Stimulated activated CD4-positive, alpha-beta T cell treated with anti-CD3 and anti-CD28 coated beads, TNF-alpha, amount 100 ng/mL, for 24 hours (primary cell): ENCODE measurements at places on chromosomes 12 and 14.

GRCh38 chr12:63863658-63864453 is 19.4 kb downstream of the SRGAP1 start:
- DNase-seq = no peak

- no peak for DNase-seq
Observed at GRCh38 chr12:94204499-94205247, 56.3 kb downstream of the PLXNC1 start.

- DNase-seq = no peak
Observed at GRCh38 chr12:4974217-4974616, 64.5 kb downstream of the KCNA1 start.

DNA sequence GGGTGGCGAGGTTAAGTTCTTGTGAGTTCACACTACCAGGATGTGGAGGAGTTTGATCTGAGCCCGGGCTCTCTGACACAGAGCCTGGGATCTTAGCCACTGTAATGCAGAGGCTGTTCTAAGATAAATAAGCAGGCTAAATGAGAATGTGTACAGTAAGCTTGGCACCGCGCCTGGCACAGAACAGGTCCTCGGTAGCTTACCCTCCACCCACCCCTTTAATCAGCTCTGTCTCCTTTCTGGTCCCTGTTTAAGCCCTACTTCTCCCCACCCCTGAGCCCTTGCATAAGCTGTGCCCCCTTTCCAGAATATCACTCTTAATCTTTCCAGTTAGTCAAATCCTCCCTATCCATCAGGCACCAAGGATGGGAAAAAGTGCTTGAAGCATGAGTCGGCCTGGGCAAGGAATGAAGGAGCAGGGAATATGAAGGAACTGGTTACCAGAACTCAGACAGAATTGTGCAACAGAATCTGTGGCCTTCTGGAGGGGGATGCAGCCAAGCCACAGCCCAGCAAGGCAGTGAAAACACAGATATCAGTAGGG is 32.8 kb upstream of the CMKLR1 start:
- DNase-seq = no peak

DNA sequence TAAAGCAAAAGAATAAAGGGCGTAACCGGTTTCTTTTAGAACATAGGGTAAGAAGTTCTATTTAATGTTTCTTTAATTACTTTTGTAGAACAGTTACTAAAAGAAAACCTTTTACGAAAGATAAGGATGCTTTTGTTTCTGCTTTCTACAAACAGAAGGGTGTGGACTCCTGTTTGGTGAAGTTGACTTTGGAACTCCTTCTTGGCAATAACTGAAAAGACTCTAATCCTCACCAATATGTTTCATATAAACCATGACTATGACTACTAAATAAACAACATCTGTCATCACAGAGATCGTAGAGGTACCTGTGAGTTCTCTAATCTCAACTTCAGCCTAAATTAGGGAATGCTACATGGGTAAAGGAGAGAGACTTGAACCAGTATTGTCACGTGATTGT is 210.8 kb upstream of the FLRT2 start:
- DNase-seq = no peak

DNA sequence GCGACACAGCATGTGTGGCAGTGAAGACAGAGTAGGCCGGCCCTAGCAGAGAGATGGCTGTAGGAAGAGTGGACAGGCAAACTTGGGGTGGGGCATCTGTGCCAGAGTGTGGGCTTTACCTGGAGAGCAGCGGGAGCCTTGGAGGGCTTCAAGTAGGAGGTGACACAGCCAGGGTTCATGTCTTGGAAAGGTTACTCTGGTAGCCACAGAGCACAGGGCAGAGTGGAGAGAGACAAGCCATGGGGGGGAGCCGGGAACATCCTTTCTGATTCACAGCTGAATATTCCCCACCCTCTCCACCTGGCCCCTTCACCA is 53.5 kb upstream of the DIO3 start:
- DNase-seq = no peak

GRCh38 chr12:76746516-76746915 is 17.4 kb upstream of the ZDHHC17 start:
- DNase-seq = no peak

DNA sequence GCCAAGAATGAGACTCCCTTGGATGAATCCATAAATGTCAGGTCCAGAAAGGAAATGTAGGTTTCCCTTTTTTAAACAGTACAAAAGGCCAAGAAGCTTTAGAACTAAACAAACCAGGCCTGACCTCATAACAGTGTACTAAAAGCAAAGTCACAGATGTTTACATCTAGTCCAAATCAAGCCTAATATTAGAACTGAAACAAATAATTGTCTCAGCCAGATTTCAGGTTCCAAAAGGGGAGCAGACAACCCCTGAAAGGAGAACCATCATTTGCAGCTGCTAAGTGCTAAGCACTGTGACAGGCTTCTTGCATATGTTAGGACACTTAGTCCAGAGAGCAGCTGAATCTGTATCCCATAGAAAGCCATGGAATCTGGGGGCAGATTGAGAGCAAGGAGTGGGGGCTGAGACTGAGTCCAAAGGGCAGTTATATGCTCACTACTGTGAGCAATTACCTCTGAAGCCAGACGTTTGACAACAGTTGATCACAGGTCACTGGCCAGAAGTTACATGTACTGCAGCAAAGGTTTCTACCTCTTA is 90.1 kb downstream of the STXBP6 start:
- no peak for DNase-seq

DNA sequence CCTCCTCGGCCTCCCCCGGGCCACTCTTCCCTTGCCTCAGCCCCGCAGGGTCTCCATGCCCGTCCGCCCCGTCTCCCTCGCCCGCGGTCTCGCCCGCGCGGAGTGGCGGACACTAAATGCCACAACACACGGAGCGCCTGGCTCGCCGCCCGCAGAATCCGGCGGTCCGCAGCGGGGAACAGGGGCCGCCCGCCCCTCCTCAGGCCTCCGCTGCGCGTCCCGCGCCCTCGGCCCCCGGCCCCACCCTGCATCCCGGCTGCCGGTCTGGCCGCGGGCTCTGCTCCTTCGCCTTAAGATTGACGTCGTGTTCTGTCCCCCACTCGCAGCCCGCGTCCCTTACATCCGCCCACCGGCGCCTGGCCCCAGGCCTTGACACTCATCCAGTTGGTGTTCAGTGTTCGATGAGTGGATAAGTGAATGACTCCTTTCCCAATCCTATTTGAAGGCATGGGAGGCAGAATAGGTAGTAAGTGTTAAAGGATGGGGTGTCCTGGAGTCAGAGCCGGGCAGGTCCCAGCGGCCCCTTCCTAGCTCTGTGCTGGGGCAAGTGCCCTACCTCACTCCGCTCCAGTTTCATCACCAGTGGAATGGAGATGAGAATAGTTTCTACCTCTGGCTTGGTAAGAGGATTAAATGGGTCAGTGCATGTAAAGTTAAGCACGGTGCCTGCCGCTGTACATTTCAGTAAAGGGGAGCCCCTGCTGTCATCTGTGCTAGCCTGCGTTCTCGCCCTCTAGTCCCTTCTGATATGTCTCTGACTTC is 622 bp downstream of the TECPR2 start:
- DNase-seq = peak; percentile 32

DNA sequence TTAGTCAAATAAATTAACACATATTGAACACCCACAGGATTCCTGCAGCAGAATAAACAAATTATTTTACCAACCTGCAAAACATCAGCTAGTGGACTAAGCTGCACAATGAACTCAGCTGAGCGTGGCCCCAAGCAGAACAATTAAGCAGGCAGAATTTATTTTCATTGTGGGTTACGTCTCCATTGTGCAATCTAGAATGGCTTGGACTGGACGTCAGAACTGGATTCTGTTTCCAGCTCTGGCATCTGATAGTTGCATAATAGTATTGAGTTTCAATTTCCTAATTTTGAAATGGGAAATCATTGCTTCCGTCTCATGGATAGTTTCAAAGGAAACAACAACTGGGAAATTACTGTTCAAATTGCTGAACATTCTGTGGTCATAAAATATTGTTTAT is 35.5 kb upstream of the RERG start:
- DNase-seq = no peak

DNA sequence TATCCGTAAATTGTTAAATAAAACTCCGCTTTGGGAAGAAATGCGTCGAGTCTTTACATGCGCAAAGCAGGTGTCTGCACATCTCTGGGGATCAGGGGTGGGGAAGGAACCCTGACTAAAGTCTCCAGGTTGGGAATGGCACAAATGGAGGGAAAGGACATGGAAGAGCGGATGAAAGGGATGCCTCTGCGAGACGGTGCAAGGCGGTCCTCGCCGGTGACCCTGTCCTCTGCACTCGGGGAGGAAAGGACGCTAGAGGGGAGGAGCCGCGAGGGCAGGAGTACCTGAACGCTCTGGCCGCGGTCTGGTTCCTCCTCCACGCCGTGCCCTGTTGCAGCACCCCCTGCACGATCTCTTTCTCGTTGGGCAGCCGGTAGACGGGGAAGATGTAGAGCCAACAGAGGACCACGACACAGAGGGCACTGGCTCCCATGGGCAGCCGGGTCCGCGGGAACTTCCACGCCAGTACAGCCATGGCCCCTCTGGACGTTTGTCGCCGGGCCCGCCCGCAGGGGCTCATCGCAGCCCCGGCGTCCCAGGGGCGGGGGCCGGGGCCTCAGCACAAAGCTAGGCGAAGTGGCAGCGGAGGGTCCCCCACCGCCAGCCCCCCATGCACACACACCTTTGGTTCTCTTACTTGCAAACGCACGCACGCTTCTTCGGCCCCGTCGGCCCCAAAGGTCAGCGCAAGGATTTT is 646 bp downstream of the ST8SIA1 start:
- no peak for DNase-seq

GRCh38 chr12:15629108-15629507 is 160.1 kb downstream of the EPS8 start:
- no peak for DNase-seq

GRCh38 chr12:55934773-55935172 is 3.8 kb downstream of the DGKA start:
- DNase-seq = no peak

- DNase-seq = no peak
Observed at GRCh38 chr14:75554482-75554881, 23.9 kb upstream of the FLVCR2 start.

DNA sequence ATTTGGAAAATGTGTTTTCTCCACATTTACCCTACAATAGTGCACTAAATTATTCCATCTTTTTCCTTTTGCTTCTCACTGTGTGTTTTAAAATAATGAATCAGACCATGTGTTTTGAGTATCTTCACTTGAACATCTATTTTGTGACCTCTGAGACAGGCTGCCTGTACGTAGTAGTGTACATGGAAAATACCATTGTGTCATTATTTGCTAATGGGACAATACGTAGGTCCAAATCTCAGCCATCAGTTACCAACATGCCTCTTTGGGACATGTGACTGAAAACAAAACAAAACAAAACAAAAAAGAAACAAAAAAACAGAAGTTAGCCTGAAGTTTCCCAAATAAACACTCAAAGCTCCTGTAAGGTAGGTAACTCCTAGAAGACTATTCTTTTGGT is 7.1 kb upstream of the MYF6 start:
- no peak for DNase-seq

GRCh38 chr14:102206918-102207317 is 67.2 kb downstream of the WDR20 start:
- no peak for DNase-seq

GRCh38 chr12:67968321-67968720 is 20.9 kb upstream of the IFNG-AS1 start:
- DNase-seq = no peak
